ENCODE measurements at places on chromosomes 5 and 9. TPM values are rescaled to one million over a fixed set of nuclear protein-coding genes. Genes with fewer than 3 reads are reported as not detected.

DNA sequence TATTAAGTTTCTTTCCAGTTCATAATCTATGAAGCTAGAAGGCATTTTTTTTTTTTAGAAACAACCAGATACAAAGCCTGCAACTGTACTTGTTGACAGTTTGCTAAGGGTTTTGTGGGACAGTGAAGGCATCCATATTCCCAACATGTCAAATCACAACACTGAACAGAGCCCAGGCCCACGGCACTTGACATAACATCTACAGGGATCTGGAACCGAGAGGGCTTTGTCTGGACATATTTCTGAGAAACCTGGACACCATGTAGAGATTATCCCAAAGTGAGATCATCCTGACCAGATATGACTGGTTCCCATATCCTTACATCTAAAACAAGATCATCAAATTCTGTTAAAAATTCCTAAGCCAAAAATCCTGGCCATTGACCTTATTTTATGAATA is 336.3 kb downstream of the ACTL7B start:
- no peak for DNase-seq

DNA sequence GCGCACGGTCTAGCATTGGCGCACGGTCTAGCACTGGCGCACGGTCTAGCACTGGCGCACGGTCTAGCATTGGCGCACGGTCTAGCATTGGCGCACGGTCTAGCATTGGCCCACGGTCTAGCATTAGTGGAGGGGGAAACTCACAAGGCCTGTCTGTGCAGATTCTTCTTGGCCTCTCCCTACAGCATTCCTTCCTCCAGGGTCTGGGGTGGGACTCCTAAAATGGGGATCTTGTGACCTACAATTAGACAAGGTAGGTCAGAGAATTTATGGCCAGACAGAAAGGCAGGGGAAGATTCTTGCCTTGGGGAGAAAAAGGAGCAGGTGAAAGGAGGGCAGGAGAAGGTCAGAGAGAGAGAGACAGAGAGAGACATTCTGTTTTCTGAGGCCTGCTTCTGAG is 5.4 kb upstream of the GBGT1 start:
- no peak for DNase-seq

DNA sequence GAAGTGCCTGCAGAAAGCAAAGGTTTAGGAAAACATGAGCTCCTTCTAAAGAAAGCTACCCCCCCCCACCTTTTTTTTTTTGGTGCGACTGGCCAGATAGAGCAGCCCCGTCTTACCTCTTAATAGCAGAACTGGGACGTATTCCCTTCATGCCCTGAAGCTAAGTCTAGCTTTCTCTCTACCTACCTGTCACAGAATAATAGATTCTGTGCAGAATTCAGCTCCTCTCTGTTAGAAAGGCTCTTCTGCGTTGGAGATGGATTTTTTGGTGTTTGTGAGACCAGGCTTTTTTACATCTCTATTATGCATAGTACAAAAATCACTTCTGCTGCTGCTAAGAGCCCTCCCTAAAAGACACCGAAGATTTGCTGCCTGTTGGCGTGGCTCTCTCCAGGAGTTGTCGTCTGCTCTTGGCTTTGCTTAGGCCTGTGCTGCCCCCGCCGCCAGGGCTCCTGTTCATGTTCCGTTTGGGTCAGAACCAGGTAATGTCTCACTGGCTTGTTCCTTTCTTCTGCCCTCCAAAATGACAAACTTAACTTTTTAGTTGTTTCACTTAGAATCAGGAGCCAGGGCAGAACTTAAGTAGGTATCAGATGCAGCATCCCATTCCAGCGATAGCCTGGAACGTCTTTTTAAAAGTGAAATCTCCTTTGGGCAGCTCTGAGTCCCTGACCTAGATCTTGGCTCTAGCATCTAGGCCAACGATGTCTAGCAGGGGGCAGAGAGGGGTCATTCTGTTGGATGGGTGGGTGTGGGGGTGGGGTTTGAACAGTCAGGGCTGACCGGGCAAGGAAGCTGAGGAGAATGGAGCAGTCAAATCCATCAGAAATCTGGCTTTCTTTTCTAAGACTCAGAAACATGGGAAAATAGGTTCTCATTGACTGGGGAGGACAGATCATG is 2.5 kb downstream of the TRIO start:
- DNase-seq: no peak

- DNase-seq: no peak
Observed at GRCh38 chr5:135738564-135738875, 95.9 kb upstream of the SLC25A48 start.

GRCh38 chr9:129177791-129178567 is at the start of gene IER5L:
Gene IER5L, minus strand, starts transcription at chr9:129178261. Its CDS starts 209 bp downstream, at chr9:129178052.
- no peak for DNase-seq

GRCh38 chr5:168244838-168245559 is 46.4 kb upstream of the WWC1 start:
- no peak for DNase-seq

GRCh38 chr5:112983363-112983762 is 6.8 kb downstream of the DCP2 start:
- no peak for DNase-seq

CRB2 gene
- 0.11 TPM for total RNA-seq

CCDC152 gene
- 7.2 TPM for total RNA-seq

TYRP1 gene
- 4.5 TPM for total RNA-seq
